Activated T-cell treated with anti-CD3 and anti-CD28 coated beads, Interleukin-2, amount 50 U/mL, for 72 hours (primary cell): ENCODE measurements at places on chromosomes 1 and 21. TPM values are rescaled to one million over a fixed set of nuclear protein-coding genes. Genes with fewer than 3 reads are reported as not detected.

DNA sequence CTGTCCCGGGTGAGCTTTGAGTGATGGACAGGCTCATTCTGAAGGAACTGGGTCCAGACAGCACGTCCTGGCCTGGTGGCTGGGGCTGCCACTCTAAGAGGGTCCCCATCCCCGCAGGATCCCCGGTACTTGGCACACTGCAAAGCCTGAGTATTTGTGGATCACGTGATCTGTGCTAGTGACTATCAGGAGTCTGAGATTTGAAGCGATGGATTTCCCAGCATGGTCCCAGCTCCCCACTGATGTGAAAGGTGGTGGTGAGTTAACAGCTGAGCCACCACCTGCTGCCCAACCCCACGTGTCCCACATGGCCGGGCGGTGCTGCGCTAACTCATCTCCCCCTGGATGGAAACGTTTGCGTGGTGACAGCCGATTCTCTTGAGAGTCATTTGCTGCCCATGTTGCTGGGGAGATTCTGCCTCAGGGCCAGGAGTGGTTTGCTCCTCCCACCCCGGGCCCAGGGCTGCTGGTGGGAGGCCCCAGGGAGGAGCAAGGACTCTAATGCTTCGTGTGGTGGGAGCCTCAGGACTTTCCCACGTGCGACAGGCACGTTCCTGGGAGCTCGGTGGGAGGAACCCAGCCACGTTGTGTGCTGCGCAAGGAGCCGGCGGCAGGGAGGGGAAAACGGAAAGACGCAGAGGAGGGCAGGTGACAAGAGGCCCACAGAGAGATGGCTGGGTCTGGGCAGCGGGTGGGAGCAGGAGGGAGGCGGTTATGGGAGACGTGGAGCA is 15.1 kb downstream of the FAAP20 start:
- no peaks in the 10 kb centered on the region for H3K4me1 ChIP-seq
- H3K27ac ChIP-seq = no peak overlapping the region
- no peaks in the 10 kb centered on the region for H3K27me3 ChIP-seq
- no peaks in the 10 kb centered on the region for H3K36me3 ChIP-seq
- no peak for DNase-seq

Gene SPATA21
- not detected for total RNA-seq

GRCh38 chr1:204263254-204263910 is 49.6 kb upstream of the GOLT1A start:
- DNase-seq = no peak
- no peaks in the 10 kb centered on the region for H3K36me3 ChIP-seq
- H3K27ac ChIP-seq = no peak overlapping the region
- H3K4me3 ChIP-seq = no peak overlapping the region
- no peaks in the 10 kb centered on the region for H3K4me1 ChIP-seq

Gene CD53
- total RNA-seq = 249 TPM

Gene MANEAL
- 2.4 TPM for total RNA-seq

Gene OR2M3
- not detected for total RNA-seq

DNA sequence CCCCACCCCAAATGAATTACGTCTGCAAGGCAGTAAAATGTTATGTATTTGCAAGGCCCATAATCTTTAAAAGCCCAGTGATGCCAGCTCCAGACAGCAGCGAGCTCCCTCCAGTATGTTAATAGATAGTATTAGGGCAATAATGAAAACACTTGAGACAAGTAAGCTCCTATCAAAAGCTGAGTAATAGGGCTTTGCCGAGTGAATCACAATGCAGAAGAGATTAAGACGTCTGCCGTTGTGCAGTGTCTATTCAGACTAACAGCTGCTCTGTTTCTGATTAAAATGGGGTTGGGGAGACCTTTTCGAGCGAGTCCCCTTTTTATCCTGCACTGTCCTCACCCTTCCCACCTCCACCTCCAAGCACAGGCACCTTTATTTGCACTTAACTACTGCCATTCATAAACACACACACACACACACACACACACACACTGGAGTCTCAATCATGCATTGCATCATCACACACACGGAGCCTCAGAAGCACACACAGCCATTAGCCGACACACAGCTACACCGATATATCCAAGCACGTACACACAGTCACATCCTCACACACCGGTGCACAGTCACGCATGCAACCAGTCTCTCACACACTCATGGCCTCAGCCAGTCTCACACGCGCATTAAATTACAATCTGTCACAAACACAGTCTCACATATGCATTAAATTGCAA is 46.0 kb upstream of the FOXO6 start:
- no peaks in the 10 kb centered on the region for H3K36me3 ChIP-seq
- no peak overlapping the region for H3K27ac ChIP-seq
- no peak overlapping the region for H3K4me3 ChIP-seq
- no peak for DNase-seq
- no peaks in the 10 kb centered on the region for H3K4me1 ChIP-seq

GRCh38 chr21:44285138-44285992 is at the start of gene AIRE:
Gene AIRE, plus strand, starts transcription at chr21:44285876. Its CDS starts 131 bp downstream, at chr21:44286007.
- H3K27ac ChIP-seq = no peak within 1 kb of the TSS
- DNase-seq = no peak
- no peaks in the 10 kb centered on the region for H3K36me3 ChIP-seq
- no peaks in the 10 kb centered on the region for H3K27me3 ChIP-seq

Gene PM20D1
- 0.44 TPM for total RNA-seq

Gene MEF2D
- total RNA-seq = 86.8 TPM

DNA sequence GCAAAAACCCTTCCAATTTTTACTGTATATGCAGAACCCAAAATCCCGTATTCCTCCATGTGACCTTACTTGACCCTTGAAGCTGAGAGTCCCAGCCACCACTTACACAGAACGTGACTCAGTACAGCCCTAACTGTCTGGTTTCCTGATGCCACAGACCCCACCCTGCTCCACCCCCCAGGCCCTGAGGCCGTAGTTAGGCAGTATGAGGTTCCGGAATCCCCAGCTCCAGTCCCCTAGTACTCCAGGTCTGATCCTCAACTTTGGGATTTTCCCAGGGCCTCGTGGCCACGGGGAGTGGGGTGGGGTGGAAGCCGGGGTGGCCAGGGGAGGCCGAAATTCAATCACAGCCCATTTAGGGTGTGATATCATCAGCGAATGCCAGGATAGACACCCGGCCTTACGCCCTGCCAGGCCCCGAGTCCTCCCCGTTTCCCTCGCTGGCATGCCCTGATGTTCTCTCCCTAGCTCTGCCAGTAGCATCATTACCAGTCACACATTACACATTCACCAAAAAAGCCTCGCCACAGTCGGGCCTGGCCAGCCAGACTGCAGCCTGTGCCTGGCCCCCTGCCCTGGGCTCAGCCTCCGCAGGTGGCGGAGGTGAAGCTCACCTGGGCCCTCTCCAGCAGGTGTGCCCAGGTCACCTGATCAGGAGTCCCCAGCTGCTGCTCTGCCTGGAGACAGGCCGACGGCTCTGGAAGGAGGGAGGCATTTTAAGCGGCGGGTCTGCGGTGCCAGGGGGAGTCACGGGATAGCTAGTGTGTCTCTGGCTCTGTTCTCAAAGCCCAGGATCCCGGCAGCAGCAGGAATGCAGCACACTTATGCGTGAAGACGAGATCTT is 70.8 kb downstream of the SCCPDH start:
- H3K36me3 ChIP-seq = no peaks in the 10 kb centered on the region
- H3K27me3 ChIP-seq = no peaks in the 10 kb centered on the region
- DNase-seq = no peak
- no peaks in the 10 kb centered on the region for H3K4me1 ChIP-seq
- no peak overlapping the region for H3K27ac ChIP-seq
- H3K4me3 ChIP-seq = no peak overlapping the region

Gene HMCN1
- 0.05 TPM for total RNA-seq

DNA sequence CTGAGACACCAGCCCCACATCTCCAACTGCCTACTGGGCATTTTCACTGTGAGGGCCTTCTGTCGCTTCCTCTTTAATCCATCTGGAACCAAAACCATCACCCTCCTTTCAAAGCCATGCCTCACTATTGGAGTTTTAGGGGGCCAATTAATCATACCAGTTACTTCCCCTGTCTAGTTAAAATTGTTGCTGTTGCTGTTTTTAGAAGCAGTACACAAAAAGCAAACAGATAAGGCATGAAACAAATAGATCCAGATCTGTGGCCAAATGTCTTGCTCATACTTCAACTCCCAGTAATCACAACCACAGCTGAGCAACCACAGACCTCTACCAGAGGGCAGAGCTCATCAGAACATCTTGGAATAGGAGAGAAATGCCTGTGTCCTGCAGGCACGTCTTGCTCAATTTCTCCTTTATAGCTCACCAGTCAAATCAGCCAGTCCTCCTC is 133.8 kb upstream of the C1orf105 start:
- H3K27me3 ChIP-seq = no peaks in the 10 kb centered on the region
- H3K36me3 ChIP-seq = no peaks in the 10 kb centered on the region
- H3K4me1 ChIP-seq = no peaks in the 10 kb centered on the region
- DNase-seq = no peak

DNA sequence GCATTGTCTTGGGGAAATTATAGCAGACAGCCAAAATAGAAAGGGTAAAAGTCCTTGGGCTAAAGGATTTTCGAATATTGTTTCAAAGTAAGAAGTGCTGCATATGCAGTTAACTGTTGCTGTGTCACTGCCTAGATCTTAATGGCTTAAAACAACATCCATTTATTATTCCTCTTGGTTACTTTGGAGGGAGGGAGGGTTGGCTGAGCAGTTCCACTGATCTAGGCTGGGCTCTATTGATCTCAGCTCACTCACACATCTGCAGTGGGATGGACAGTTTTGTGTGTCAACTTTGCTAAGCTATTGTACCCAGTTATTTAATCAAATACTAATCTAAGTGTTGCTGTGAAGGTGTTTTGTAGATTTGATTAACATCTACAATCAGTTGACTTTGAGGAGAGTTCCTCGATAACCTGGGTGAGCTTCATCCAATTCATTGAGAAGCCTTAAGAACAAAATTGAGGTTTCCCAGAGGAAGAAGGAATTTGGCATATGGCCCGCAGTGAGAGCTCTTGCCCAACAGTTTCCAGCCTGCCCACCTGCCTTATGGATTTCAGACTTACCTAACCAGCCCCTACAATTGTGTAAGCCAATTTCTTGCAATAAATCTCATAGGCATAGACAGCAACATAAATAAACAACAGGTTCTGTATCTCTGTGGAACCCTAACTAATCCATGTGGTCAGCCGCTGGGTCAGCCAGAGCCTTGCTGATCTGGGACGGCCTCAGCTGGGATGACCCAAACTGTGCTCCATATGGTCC is 187.3 kb downstream of the AK5 start:
- no peak overlapping the region for H3K4me3 ChIP-seq
- no peaks in the 10 kb centered on the region for H3K36me3 ChIP-seq
- H3K27ac ChIP-seq = no peak overlapping the region
- DNase-seq = no peak
- no peaks in the 10 kb centered on the region for H3K27me3 ChIP-seq
- H3K4me1 ChIP-seq = peaks cover 3% of the 10 kb centered on the region

- H3K4me1 ChIP-seq = peaks cover 20% of the 10 kb centered on the region
- no peaks in the 10 kb centered on the region for H3K36me3 ChIP-seq
- H3K27me3 ChIP-seq = no peaks in the 10 kb centered on the region
Observed at GRCh38 chr1:44947063-44947773, 39.2 kb downstream of the EIF2B3 start.

Gene FCAMR
- total RNA-seq = not detected

DNA sequence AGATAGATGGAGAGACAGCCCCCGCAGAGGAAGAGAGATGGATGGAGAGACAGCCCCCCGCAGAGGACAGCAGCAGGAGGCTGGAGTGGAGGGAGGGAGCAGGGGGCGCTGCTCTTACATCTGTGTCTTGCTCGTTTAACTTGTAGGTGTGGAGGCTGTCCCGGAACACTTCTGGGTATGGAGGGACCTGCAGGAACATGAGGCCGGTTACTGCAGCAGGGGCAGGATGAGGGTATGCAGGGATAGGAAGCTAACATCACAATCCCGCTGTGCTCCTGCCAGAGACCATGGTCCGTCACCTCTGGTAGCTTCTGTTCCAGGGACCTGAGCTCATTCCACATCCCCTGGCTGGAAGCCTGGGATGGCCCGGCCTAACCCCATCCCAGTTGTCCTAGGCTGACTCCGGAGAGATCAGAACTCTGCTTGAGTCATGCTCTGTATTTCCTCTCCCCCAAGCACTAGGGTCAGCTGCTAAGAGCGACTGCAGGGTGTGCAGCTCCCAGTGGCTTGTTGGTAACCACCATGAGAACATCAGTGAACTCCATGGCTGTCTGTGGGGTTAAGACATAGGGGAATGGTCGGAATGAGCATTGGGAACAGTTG is 36.7 kb upstream of the GOLT1A start:
- no peaks in the 10 kb centered on the region for H3K36me3 ChIP-seq
- DNase-seq = no peak
- H3K4me3 ChIP-seq = no peak overlapping the region
- H3K4me1 ChIP-seq = no peaks in the 10 kb centered on the region
- no peak overlapping the region for H3K27ac ChIP-seq

DNA sequence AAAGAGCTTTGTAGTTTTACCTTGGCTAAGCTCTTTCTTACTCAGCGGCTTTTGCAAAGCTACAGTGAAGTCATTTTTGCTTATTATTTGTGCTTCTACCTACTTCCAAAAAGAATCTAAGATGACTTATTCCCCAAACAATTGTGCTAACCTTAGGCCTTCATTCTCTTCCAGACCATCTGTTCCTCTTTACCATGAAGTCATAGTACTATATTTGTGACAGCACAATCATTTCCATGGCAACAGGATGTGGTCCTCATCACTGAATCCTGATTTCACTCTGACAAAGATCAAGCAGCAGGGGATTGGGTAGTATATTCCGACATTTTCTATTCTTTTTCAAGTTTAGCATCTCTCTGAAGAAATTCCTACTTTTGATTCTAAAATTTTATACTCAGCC is 24.8 kb upstream of the NMNAT2 start:
- no peaks in the 10 kb centered on the region for H3K27me3 ChIP-seq
- H3K4me3 ChIP-seq = no peak overlapping the region
- H3K27ac ChIP-seq = no peak overlapping the region
- H3K4me1 ChIP-seq = no peaks in the 10 kb centered on the region

GRCh38 chr1:200414657-200415056 is 4.8 kb upstream of the ZNF281 start:
- DNase-seq = no peak
- peaks cover 6% of the 10 kb centered on the region for H3K27me3 ChIP-seq
- H3K4me3 ChIP-seq = no peak overlapping the region
- H3K27ac ChIP-seq = no peak overlapping the region
- peaks cover 31% of the 10 kb centered on the region for H3K4me1 ChIP-seq

Gene FAM78B
- total RNA-seq = 0.90 TPM

- no peaks in the 10 kb centered on the region for H3K4me1 ChIP-seq
- H3K27ac ChIP-seq = no peak overlapping the region
- no peaks in the 10 kb centered on the region for H3K36me3 ChIP-seq
Observed at GRCh38 chr21:40162075-40162474, 294.8 kb downstream of the PCP4 start.
